NCI-H2081 treated with DMSO at 0.1 percent for 48 hours (cell line): ENCODE measurements at places on chromosomes 2 and 18.

DNA sequence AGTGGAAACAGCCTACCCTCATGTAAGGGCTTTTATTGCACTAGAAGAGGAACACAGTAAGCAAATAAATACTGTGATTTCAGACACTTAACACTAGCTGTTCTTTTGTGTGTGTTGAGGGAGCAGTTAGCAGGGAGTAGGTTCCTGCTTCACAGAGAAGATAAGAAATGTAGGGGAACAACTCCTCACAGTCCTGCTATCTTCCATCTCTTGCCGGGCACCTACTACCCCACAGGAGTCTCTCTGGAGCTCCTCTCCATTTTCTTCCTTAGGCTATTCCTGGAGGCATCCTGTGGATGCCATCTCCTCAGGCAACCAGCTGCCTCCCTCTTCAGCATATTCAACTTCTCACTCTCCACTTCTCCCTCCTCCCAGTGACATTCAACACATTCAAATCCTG is 145.0 kb downstream of the SRBD1 start:
- DNase-seq = no peak

DNA sequence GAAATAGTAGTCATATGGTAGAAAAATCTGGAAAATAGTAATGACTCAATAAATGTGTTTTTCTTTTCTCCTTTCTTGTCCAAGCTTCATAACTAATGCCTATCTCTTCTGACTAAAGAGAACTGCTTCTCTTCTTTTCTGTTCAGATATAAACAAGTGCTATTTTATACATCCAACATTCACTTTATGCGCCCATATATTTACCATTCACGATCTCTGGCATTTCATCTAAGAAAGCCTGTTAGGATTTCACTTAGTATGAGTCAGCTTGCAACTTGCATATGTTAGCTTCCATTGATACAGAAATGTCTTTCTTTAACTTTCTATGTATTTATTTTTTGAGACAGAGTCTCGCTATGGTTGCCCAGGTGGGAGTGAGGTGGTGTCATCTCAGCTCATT is 224.9 kb downstream of the VAPA start:
- DNase-seq = no peak

DNA sequence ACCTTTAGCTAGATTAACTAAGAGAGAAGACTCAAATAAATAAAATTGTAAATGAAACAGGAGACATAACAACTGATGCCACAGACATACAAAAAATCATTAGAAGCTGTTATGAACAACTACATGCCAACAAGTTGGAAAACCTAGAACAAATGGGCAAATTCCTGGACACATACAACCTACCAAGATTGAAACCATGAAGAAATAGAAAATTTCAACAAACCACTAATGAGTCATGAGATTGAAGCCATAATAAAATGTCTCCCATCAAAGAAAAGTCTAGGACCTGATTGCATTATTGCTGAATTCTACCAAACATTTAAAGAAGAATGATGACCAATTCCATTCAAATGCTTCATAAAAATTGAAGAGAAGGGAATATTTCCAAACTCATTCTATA is 54.3 kb downstream of the ST3GAL5 start:
- no peak for DNase-seq

GRCh38 chr2:46308081-46308480 is 10.9 kb downstream of the EPAS1 start:
- DNase-seq = no peak

- no peak for DNase-seq
These were observed 191.6 kb downstream of the AGPS start for GRCh38 chr2:177584030-177584692.

GRCh38 chr2:238267884-238268680 is 20.3 kb downstream of the PER2 start:
- no peak for DNase-seq

GRCh38 chr18:13428319-13428718 is 209.8 kb downstream of the LDLRAD4 start:
- no peak for DNase-seq

GRCh38 chr18:67144329-67144728 is 372.2 kb downstream of the DSEL start:
- DNase-seq = peak; percentile 57

GRCh38 chr18:74990563-74991081 is 218.3 kb downstream of the PTGR3 start:
- DNase-seq = peak; percentile 29

DNA sequence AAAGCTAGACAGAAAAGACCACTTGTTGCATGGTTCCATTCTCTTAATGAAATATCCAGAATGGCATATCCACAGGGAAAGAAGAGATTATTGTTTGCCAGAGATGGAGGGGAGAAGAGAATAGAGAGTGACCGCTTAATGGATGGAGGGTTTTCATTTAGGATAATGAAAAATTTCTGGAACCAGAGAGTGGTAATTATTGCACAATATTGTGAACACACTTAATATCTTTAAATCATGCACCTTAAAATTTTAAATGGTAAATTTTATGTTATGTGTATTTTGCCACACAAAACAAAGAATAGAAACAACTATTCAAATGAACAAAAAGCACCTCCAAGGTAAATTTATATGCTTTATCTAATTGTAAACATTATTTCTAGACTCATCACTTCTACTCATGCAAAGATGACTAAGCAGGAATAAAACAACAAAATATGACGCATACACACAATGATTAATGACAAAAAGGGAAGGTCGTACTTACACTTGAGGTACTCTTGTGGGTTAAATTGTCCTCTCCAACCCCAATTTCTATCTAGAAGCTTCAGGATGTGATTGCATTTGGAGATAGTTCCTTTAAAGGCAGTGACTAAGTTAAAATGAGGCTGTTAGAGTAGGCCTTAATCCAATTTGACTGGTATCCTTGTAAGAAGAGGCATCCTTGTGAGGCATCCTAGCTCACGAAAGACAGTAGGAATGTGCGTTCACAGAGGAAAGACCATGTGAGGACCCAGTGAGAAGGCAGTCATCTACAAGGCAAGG is 18.7 kb upstream of the DHRS9 start:
- DNase-seq = no peak

DNA sequence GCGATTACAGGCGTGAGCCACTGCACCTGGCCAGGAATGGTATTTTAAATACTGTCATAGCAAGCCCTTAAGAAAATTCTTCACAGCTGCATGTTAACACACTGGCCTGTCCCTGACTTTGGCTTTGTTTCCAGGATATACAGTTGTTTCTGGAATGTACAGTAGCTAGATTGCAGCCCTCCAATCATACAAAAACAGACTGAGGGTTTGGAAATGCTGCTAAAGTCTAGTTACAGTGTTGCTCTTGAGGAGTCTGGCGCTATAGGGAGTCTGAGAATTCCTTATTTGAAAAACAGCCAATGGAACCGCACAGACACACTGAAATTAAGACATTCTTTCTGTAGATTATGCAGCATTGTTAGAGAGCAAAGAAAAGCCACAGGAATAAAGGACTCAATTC is 37.7 kb downstream of the STON1 start:
- no peak for DNase-seq

DNA sequence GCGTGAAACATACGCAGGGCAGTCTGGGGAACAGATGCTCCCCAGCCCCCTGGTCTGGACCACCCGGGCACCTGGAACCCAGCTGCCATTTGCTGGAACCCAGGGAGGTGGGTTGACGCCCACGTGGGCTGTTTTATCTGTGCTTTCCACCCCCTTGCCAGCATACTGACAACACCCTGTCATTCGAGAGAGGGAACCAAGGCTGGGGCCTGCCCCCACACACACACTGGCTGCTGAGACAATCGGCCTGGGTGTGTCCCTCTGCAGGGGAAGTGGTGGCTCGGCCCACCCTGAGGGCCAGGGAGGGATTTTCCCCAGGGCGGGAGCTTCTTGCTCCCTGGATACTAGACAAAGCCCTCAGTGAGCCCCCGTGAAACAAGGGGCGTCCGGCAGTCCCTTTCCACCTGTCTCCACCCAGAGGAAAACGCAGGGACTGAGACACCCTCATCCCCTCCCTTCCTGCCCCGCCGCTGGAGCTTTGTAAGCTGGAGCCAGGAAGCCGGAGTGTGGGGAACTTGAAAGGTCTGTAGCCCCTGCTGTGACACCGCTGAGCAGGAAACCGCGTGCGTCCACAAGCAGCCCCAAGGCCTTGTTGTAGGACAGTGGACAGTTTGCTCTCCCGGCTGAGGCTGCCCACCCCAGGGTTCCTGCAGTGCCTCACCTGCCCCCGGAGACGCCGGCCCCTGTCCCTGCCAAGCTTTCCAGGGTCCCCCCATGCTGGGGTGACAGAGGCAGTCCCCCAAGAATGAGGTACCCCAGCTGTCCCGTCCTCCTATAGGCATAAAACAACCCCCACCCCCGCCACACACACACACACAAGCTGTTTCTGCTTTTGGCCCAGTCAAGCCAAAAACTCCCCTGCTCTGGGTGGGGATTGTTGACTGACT is 14.1 kb upstream of the KLF11 start:
- DNase-seq = no peak

DNA sequence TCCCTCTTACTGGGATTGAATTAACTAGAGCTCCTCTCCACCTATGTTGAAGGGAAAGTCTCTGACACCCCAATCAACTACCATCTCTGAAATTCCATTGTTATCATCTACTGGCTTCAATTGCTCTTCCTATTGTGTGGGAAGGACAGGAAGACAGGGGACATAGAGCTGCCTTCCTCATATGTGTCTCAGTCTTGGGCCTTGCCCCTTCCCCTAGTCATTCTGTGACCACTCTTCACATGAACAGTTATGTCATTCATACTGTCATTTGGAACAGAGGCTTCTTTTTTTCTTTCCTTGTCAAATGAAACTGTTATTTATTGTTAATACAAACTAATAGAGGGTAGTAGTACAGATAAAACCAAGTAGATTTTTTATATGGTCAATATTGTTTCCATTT is 69.6 kb upstream of the EMILIN2 start:
- DNase-seq = no peak

DNA sequence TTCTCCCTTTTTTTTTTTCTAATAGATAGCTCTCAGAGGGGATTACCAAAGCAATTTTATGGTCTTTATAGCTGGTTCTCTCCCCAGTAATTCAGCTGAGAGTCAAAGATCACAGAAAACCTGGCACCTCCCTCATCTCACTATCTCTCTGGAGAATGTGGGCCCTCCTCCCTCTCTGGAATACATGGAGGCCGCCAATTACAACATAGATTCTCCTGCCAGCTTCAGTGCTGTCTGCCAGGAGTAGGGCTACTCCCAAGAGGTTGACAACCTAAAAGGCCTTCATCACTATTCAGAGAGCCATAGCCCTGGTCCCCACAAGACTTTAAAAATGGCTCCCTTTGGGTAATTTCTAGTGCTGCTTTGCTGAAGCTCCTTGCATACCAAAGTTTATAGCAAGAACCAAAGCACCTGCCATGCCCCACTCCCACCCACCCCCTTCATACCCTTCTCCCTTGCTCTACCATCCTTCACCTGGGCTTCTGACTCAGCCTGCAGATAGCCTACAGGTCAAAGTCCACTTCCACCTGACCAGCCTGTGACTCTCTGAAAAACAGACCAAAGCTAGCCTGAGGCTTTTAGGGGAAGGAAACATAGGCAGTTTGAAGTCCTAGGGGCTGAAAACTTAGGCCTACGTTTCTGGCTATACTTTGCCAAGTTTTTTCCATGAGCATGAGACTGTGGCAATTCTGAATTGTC is 472.3 kb downstream of the TNS1 start:
- no peak for DNase-seq

DNA sequence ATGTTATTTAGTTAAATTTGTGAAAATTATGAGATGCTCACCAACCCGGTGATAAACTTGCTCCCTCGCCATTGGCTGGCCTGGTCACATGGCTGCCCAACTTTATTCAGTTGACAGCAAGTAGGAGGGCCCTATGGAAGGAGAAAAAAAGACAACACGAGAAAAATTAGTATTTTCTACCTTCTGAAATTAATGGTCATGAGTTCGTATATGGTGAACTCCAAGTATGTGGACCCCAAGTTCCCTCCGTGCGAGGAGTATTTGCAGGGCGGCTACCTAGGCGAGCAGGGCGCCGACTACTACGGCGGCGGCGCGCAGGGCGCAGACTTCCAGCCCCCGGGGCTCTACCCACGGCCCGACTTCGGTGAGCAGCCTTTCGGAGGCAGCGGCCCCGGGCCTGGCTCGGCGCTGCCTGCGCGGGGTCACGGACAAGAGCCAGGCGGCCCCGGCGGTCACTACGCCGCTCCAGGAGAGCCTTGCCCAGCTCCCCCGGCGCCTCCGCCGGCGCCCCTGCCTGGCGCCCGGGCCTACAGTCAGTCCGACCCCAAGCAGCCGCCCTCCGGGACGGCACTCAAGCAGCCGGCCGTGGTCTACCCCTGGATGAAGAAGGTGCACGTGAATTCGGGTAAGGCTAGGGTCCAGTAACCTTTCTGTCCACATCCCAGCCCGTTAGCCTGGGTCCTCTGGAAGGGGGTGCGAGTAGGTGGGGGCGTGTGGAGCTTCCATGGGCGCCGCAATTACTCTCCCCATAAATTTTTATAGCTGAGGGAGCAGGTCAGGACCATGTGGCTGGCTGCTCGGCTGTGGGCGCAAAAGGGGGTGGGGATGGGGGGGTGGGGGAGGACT is at the start of gene HOXD4:
Gene HOXD4, plus strand, starts transcription at position 109 of the 846 bp plus-strand sequence. Its CDS starts 84 bp downstream, at position 193.
- DNase-seq = no peak

GRCh38 chr2:66577321-66578053 is 142.6 kb downstream of the MEIS1 start:
- DNase-seq = no peak

- no peak for DNase-seq
These were observed 25.3 kb upstream of the SERTAD2 start for GRCh38 chr2:64678771-64679590.

GRCh38 chr2:43125090-43125998 is 101.1 kb downstream of the ZFP36L2 start:
- no peak for DNase-seq

DNA sequence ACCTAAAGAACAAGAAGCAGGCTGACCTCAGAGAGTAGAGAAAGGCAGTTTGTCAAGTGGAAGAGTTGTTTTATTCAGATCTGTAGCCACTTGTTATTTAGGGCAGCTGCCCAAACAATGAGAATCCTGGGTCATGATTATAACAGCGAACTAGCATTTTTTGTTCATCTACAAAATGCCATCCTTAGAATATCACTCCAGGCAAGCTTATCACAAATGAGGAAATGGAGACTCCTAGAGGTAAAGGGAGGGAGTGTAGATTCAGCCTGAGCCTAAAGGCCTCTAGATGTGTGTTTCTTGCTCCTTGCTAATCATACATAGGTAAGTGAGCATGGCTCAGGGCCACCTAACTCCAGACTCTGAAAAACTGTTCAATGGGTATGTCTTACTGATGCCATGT is 126.1 kb downstream of the HNMT start:
- DNase-seq = no peak

GRCh38 chr2:50672282-50672681 is 359.6 kb downstream of the NRXN1 start:
- no peak for DNase-seq

DNA sequence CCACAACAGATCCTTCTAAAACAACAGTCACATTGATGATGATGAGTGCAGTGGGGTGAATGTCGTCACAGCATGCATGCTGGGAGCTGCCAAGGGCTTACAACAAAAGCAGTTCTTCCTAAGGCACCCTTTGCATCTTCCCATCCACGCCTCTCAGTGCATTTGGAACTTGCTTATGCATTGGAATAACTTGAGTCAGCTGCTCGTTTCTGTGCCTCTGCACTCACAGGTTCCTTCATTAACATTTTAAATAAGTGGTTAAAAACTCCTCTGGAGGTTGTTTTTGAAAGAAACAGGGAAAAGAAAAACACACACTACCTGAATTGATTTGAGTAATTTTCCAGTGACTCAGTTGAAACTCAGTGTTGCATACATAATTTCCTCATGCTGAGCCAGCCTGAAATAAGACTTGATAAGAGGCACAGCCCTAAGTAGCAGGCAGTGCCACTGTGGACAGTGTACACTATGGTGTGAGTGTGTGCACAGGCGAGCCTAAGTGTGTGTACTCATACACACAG is 46.8 kb upstream of the TRIM43B start:
- no peak for DNase-seq

GRCh38 chr2:43714164-43714563 is 37.9 kb upstream of the C1GALT1C1L start:
- no peak for DNase-seq
